ENCODE measurements at places on chromosomes 2 and 18. TPM values are rescaled to one million over a fixed set of nuclear protein-coding genes. Genes with fewer than 3 reads are reported as not detected.
A peak's percentile ranks its signal among the peaks of the same experiment; 100 is the strongest.

GULP1 gene
- total RNA-seq, result 76.0 TPM

- no peaks in the 10 kb centered on the region for H3K36me3 ChIP-seq
- H3K27ac ChIP-seq, result no peak overlapping the region
- no peaks in the 10 kb centered on the region for H3K27me3 ChIP-seq
- no peak for DNase-seq
- H3K4me3 ChIP-seq, result no peak overlapping the region
Measured at GRCh38 chr2:120955427-120955826, 219.8 kb downstream of the GLI2 start.

- no peak for DNase-seq
- H3K36me3 ChIP-seq, result no peaks in the 10 kb centered on the region
- no peak overlapping the region for H3K27ac ChIP-seq
- no peak overlapping the region for H3K4me3 ChIP-seq
Measured at GRCh38 chr2:47785986-47786385, 3.0 kb downstream of the MSH6 start.

GRCh38 chr2:205386109-205386508 is 296.2 kb upstream of the NRP2 start:
- DNase-seq, result no peak
- H3K4me3 ChIP-seq, result no peak overlapping the region
- H3K27me3 ChIP-seq, result 0 out of 2 replicates have a peak, but pooled peaks cover 2% of the 10 kb centered on the region

GRCh38 chr18:38310936-38311335 is 745.3 kb upstream of the CELF4 start:
- no peak overlapping the region for H3K27ac ChIP-seq
- H3K36me3 ChIP-seq, result no peaks in the 10 kb centered on the region
- no peaks in the 10 kb centered on the region for H3K27me3 ChIP-seq
- no peaks in the 10 kb centered on the region for H3K4me1 ChIP-seq
- no peak for DNase-seq

DNA sequence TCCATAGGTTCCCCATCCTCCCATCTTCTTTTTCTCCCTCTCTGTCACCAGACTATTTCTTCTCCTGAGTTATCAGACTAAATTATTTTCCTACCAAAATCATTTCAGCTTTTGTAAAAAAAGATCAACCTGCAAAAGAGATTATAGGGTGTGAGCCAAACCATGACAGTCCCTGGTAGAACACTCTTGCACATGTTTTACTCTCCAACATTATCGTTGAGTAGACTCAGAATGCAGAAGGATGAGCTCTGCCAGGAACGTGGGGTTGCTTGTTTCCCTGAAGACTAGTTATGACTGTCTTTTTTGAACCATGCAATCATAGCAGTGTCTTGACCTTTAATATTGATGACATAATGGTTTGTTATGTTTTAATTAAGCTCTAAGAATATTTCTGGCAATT is 360.1 kb upstream of the VWC2L start:
- H3K27ac ChIP-seq, result no peak overlapping the region
- no peak for DNase-seq
- no peaks in the 10 kb centered on the region for H3K4me1 ChIP-seq
- no peaks in the 10 kb centered on the region for H3K36me3 ChIP-seq
- no peak overlapping the region for H3K4me3 ChIP-seq

DNA sequence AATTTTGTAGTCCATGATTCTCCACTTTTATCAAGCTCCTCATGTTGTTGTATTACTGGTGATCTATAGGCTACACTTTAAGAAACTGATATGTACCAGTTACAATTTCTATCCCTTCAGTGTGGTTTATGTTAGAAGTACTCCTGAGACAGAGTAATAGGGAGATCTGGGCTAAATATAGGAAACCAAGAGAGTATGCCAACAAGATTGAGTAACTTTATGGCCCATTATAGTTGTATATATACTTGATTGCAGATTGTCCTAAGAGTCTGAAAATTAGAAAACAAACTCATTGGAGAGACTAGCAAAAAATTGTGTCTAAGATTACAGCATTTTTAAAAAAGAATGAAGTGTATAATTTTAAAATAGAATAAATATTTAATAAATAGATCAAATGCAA is 605.6 kb downstream of the XIRP2 start:
- H3K27ac ChIP-seq, result no peak overlapping the region
- no peaks in the 10 kb centered on the region for H3K36me3 ChIP-seq
- H3K27me3 ChIP-seq, result 0 out of 2 replicates have a peak, but pooled peaks cover 4% of the 10 kb centered on the region
- H3K4me1 ChIP-seq, result no peaks in the 10 kb centered on the region

DNA sequence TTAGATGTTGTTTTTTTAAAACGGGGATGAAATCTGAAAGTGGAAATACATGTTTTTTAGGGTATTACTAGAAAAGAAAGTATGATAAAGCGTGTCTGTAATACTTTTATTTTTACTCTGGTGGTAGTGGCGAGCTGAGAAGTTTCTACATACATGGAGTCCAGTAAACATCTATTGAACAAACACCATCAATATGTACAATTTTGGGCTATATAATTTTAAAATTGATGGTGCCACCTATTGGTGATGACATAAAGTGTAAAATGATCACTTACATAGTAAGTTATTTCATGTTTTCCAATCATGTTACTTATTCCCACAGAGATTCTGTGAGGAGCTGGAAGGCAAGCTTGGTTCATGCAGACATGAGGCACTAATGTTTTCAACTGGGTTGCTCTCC is 31.5 kb upstream of the NFE2L2 start:
- DNase-seq, result peak; percentile 13
- H3K36me3 ChIP-seq, result no peaks in the 10 kb centered on the region
- H3K4me3 ChIP-seq, result no peak overlapping the region
- H3K4me1 ChIP-seq, result no peaks in the 10 kb centered on the region

DNA sequence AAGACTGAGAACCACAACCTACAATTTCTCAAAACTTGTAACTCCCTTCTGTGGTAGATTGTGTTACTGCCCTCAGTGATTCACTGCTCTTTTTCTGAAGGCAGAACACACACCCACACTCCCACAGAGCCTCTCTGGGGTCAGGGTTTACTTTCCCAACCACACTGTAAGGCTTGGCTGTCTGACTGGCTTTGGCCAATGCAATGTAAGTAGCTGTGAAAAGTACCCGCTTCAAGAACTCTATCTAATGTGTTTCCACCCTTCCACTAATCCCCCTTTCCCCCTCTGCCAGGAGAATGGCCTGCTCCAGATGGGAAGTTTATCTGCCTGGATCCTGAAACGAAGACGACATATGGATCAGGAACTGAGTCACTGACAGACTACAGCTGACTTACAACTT is 222.7 kb downstream of the CDH2 start:
- H3K27me3 ChIP-seq, result no peaks in the 10 kb centered on the region
- no peak for DNase-seq
- H3K4me1 ChIP-seq, result no peaks in the 10 kb centered on the region
- no peak overlapping the region for H3K27ac ChIP-seq
- no peak overlapping the region for H3K4me3 ChIP-seq

DNA sequence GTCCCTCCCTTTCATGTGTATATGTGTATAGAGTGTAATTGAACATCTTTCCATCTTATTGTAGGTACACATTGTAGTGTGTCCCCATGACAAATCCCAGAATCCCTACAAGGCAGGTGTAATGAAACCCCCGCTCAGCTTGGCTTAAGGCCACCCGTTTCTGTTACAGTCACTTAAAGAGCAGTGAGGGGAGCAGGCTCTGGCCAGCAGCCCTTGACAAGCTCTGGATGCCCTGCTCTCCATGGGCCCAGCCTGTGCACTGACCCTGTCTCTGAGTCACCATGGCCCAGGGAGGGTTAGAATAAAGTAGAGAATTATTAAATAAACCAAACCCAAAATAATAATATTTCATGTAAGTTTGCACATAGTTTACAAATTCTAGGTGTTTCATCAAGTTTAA is 17.2 kb upstream of the MAL start:
- no peak for DNase-seq
- H3K36me3 ChIP-seq, result no peaks in the 10 kb centered on the region
- no peak overlapping the region for H3K27ac ChIP-seq
- H3K4me3 ChIP-seq, result no peak overlapping the region

- DNase-seq, result no peak
- H3K4me3 ChIP-seq, result no peak overlapping the region
- H3K36me3 ChIP-seq, result no peaks in the 10 kb centered on the region
- no peaks in the 10 kb centered on the region for H3K27me3 ChIP-seq
- H3K27ac ChIP-seq, result no peak overlapping the region
- H3K4me1 ChIP-seq, result no peaks in the 10 kb centered on the region
Measured at GRCh38 chr2:98308068-98308467, 38.2 kb upstream of the CNGA3 start.

ARHGEF4 gene
- 26.6 TPM for total RNA-seq

ARPC2 gene
- 187 TPM for total RNA-seq

DNA sequence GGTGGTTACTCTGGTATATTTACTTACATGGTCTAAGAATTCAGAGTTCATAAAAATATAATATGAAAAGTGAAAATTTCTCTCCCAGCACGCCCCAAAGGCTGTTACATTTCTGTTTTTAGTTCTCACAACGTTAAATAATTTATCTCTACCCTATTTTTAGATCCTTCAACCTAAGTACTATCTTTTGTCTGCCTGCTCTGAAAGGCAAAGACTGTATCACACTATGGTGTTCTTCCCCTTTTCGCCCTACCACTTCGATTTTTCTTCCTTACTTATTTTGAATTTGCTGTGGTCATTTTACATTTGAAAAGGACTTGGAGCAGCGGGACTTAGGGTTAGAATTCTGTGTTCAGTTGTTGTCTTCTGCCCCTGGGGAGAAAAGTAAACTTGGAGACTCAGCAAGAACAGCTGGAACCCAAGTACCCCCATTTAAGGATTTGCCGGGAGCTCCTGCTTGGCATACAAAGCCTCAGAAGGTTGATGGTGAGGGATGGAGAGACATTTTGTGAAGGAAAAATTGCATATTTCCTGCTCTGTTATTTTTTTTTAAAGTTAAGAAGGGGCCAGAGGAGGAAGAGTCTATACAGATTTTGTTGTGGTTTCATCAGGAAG is 19.0 kb downstream of the ADAM23 start:
- DNase-seq, result no peak
- H3K4me1 ChIP-seq, result no peaks in the 10 kb centered on the region
- H3K4me3 ChIP-seq, result no peak overlapping the region
- H3K27ac ChIP-seq, result no peak overlapping the region
- no peaks in the 10 kb centered on the region for H3K36me3 ChIP-seq

GRCh38 chr2:104734937-104735586 is 118.9 kb upstream of the POU3F3 start:
- H3K4me1 ChIP-seq, result no peaks in the 10 kb centered on the region
- H3K4me3 ChIP-seq, result no peak overlapping the region
- DNase-seq, result no peak
- 0 out of 2 replicates have a peak, but pooled peaks cover 2% of the 10 kb centered on the region for H3K27me3 ChIP-seq

DNA sequence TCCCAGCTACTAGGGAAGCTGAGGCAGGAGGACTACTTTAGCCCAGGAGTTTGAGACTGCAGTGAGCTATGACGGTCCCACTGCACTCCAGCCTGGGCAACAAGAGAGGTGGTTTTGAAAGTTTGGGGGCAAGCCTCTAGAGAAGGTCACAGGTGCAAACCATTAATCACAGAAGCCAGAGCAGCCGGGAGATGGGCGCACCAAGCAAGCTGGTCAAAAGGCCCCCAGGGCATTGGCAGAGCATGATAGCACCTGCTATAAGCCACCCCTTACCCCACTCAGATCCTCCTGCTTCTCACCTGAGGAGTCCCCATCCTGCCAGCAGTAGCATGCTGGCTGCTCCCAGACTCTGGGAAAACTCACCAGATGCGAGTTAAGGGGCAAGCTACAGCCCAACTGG is 116.1 kb upstream of the RAB12 start:
- H3K4me3 ChIP-seq, result no peak overlapping the region
- no peaks in the 10 kb centered on the region for H3K36me3 ChIP-seq
- DNase-seq, result no peak
- peaks cover 8% of the 10 kb centered on the region for H3K27me3 ChIP-seq
- no peak overlapping the region for H3K27ac ChIP-seq
- H3K4me1 ChIP-seq, result no peaks in the 10 kb centered on the region

FEV gene
- total RNA-seq, result not detected

GRCh38 chr18:56851774-56852173 is 200.6 kb downstream of the WDR7 start:
- H3K4me3 ChIP-seq, result no peak overlapping the region
- no peak for DNase-seq
- no peaks in the 10 kb centered on the region for H3K36me3 ChIP-seq
- no peaks in the 10 kb centered on the region for H3K27me3 ChIP-seq
- no peaks in the 10 kb centered on the region for H3K4me1 ChIP-seq

PTRHD1 gene
- 24.3 TPM for total RNA-seq

GPR17 gene
- total RNA-seq, result not detected

DNA sequence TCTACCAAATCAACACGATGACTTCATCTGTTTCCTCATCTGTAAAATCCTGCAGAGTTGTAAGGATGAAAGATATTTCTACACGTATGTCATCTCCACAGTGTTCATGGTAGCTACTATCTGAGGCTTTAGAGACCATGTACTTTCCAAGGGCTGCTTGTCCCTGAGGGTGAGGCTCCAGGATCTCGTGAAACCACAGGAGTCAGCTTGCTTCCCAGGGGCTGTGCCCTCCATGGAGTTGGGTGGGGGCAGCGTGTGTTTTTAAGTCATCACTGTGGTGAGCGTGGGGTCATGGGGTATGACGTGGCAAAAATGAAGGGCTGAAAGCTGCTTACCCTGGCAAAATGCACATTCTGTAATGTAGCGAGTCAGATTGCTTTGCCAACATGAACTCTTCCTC is 81.6 kb downstream of the ASAP2 start:
- no peak for DNase-seq
- H3K4me1 ChIP-seq, result peaks cover 55% of the 10 kb centered on the region
- H3K4me3 ChIP-seq, result peak overlapping the region; percentile 26
- H3K27me3 ChIP-seq, result no peaks in the 10 kb centered on the region
- peak overlapping the region; percentile 42 for H3K27ac ChIP-seq
- H3K36me3 ChIP-seq, result no peaks in the 10 kb centered on the region

- no peak overlapping the region for H3K4me3 ChIP-seq
- peaks cover 27% of the 10 kb centered on the region for H3K4me1 ChIP-seq
- DNase-seq, result no peak
- no peaks in the 10 kb centered on the region for H3K36me3 ChIP-seq
- H3K27me3 ChIP-seq, result no peaks in the 10 kb centered on the region
- no peak overlapping the region for H3K27ac ChIP-seq
Measured at GRCh38 chr2:120768112-120769048, 32.7 kb downstream of the GLI2 start.

DNA sequence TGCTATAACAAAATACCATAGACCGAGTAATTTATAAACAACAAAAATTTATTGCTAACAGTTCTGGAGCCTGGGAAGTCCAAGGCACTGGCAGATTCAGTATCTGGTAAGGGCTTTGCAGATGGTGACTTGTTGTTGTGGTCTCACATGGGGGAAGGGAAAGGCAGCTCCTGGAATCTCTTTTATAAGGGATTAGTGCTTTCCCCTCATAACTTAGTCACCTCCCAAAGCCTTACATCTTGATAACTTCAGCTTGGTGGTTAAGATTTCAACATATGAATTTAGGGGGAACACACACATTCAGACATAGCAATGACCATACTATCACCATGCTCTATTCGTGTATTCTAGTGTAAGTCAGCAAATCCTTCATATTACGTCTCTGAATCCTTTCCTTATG is 447.6 kb upstream of the TCF4 start:
- DNase-seq, result no peak
- no peak overlapping the region for H3K4me3 ChIP-seq
- no peaks in the 10 kb centered on the region for H3K36me3 ChIP-seq
- no peak overlapping the region for H3K27ac ChIP-seq
- H3K4me1 ChIP-seq, result no peaks in the 10 kb centered on the region
- H3K27me3 ChIP-seq, result no peaks in the 10 kb centered on the region

All from HCT116 (cell line).